ENCODE measurements at places on chromosomes 5 and 9.
A peak's percentile ranks its signal among the peaks of the same experiment; 100 is the strongest.

GRCh38 chr9:101753716-101754115 lies 15.3 kb upstream of the GRIN3A start:
- DNase-seq, result no peak

DNA sequence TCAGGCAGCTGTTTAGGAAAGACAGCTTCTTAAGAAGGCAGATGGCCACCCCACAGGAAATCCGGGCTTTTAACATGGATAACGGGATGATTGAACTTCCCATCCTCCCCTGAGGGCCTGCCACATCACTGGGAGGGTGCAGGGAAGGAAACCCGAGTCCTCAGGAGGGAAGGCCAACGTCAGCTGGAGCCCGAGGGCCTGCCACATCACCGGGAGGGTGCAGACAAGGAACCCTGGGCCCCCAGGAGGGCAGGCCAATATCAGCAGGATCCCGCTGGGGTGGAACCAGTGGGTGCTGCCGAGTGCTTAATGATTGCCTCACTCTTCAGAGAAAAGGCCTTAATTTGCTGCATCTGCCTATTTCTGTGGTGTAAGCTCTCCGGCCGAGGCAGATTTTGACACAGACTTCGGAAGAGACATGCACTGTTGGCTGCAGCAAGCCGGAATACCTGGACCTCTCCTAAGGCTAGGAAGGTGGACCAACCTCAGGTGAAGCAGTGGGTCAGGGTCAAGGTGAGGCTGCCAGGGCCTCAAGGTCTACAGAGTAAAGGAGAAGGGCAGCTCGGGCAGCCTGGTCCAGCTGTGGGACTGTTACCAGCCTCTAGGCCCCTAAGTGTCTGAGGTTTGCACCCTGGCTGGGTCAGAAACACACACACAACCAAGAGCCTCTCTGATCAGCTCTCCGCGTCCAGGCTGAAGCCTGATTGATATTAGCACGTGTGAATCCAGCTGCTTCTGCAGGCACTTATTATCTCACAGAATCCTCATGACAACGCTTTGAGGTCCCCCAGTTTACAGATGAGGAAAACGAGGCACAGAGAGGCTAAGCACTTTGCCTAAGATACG lies 14.8 kb upstream of the COL5A1 start:
- no peak for DNase-seq

- peak; percentile 15 for DNase-seq
These were observed 88.9 kb downstream of the PCSK5 start for GRCh38 chr9:75979362-75979761.

DNA sequence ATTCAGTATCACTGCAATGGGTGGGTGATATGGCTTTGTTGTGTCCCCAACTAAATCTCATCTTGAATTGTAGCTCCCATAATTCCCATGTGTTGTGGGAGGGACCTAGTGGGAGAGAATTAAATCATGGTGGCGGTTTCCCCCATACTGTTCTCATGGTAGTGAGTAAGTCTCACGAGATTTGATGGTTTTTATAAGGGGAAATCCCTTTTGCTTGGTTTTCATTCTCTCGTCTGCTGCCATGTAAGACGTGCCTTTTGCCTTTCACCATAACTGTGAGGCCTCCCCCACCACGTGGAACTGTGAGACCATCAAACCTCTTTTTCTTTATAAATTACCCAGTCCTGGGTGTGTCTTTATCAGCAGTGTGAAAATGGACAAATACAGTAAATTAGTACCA lies 9.5 kb upstream of the NANS start:
- peak; percentile 54 for DNase-seq

GRCh38 chr5:121793791-121794190 lies 57.9 kb upstream of the FTMT start:
- DNase-seq, result no peak
